Epithelial cell of proximal tubule (primary cell): ENCODE measurements at places on chromosomes 4 and X. TPM values are rescaled to one million over a fixed set of nuclear protein-coding genes. Genes with fewer than 3 reads are reported as not detected.

The NWD2 gene
- total RNA-seq: not detected in 2 replicates

The MAP3K15 gene
- total RNA-seq: 1.7 and 6.1 TPM in 2 replicates

The SOX3 gene
- total RNA-seq: not detected in 2 replicates

The NR3C2 gene
- 0.98 and 1.5 TPM in 2 replicates for total RNA-seq

The TLR10 gene
- total RNA-seq: not detected in 2 replicates

The XKRX gene
- not detected in 2 replicates for total RNA-seq

The PPEF2 gene
- total RNA-seq: not detected in 2 replicates

The ADRA2C gene
- total RNA-seq: 0.94 TPM in 1 of 2 replicates, not detected in the other
